ENCODE measurements at places on chromosomes 6 and 20.

- DNase-seq = no peak
Observed at GRCh38 chr6:31720196-31720770, 1.3 kb downstream of the LY6G6C start.

GRCh38 chr6:78947529-78947928 is 80.2 kb downstream of the IRAK1BP1 start:
- DNase-seq = no peak

GRCh38 chr20:49446808-49447207 is 35.7 kb downstream of the KCNB1 start:
- no peak for DNase-seq

DNA sequence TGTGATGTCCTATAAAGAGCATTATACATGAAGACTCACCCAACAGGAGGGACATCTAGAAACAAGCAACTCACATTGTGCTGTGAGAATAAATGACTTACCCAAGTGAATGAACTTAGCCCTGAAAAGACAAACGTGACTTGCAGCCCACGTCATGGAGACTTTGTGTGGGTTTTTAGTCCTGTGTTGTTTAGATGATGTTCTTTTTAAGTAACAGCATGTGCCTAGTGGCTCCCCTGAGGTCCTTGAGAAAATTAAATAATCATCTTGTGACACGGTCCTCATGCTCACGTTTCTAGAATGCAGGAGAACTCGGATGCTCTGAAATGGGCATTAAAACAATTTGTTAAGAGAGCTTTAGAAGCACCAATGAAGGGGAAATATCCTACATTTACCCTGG is 165.1 kb downstream of the SASH1 start:
- no peak for DNase-seq

DNA sequence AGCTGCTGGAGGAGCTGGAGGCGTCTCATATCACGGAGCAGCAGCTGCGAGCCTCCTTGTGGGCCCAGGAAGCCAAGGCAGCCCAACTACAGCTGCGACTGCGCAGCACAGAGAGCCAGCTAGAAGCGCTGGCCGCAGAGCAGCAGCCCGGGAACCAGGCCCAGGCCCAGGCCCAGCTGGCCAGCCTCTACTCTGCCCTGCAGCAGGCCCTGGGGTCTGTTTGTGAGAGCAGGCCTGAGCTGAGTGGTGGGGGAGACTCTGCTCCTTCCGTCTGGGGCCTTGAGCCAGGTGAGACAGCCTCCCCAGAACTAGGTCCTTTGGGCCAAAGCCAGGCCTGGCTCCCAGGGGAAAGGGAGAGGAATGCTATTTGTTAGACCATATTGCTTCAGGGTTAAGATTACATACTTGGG is 31.7 kb downstream of the C20orf173 start:
- no peak for DNase-seq

GRCh38 chr20:63417097-63417737 is 55.2 kb downstream of the KCNQ2 start:
- no peak for DNase-seq

DNA sequence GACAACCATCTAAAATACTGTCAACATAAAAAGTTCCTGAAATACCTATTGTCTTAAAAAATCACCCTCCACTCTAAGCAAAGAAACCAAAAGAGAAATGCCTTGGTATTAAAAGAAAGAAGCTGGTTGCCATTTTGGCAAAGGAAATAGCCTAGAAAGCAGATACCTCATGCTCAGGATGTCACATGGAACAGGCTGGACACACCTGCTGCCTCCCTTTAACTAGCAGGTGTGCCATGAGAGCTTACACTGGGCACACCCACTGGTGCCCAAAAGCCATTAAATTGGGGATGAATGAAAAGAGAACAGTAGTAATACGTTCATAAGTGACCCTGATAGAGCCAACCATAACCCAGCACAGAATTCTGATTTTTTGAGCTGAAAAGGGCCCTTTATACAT is 1.5 kb downstream of the SLC23A2 start:
- DNase-seq = no peak

- DNase-seq = no peak
Observed at GRCh38 chr6:88459189-88459588, 293.0 kb upstream of the CNR1 start.

DNA sequence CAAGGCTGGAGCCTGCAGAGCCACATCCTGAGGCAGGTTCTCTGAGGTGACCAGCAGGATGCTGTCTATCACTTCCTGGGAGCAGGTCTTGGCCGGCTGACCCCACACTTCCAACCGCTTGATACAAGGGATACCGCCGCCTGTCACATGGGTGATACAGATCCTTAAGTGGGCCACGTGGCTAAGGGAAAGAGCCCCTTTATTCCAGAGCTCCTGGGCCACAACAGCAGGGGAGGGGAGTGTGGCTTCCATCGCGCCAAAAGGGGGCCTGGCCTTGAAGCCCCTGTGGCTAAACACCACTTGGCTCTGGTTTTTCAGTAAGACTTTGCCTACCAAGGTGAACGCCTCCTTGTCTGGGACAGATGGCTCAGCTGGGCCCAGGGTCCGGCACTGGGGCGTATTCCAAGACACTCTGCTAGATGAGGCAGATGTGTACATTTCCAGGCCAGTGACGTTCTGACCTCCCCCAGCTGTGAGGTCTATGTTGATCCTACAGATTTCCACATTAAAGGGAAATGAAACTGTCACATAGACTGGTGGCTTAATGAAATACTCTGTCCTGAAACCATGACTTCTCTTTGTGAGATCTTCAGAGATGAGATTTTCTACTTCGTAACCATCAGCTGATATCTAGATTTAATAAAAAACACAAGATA is 37.6 kb upstream of the AVP start:
- no peak for DNase-seq

- DNase-seq = no peak
Observed at GRCh38 chr20:64196847-64197306, 32.6 kb downstream of the MYT1 start.

DNA sequence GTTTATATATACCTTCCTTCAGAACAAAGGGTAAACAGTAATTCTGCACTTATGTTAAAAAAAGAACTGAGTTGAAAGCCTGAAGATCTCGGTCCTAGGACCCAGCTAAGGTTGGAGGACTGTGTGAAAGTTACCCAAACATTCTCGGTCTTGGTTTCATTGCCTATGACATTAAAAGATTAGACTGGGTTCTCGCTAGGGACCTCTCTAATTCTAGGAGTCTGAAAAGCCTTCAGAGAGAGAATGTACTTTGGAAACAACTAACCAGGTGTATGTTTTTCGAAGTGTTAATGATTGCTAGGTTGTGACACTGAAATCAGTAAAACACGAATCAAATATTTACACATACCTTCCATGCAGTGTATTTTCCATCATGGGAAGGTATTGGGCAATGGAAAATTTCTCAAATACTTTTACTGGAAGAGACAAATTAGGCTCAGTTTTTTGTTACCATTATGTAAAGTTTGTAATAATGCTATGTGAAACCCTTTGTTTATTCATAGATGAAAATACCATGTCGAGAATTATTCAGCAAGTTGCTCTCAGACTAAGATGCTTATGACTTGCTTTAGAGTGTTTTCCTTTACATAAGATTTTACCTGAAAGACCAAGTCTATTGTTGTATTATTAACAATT is 113.7 kb upstream of the LOC128125822 start:
- DNase-seq = no peak

GRCh38 chr6:13425270-13425873 is 62.0 kb downstream of the GFOD1 start:
- no peak for DNase-seq

DNA sequence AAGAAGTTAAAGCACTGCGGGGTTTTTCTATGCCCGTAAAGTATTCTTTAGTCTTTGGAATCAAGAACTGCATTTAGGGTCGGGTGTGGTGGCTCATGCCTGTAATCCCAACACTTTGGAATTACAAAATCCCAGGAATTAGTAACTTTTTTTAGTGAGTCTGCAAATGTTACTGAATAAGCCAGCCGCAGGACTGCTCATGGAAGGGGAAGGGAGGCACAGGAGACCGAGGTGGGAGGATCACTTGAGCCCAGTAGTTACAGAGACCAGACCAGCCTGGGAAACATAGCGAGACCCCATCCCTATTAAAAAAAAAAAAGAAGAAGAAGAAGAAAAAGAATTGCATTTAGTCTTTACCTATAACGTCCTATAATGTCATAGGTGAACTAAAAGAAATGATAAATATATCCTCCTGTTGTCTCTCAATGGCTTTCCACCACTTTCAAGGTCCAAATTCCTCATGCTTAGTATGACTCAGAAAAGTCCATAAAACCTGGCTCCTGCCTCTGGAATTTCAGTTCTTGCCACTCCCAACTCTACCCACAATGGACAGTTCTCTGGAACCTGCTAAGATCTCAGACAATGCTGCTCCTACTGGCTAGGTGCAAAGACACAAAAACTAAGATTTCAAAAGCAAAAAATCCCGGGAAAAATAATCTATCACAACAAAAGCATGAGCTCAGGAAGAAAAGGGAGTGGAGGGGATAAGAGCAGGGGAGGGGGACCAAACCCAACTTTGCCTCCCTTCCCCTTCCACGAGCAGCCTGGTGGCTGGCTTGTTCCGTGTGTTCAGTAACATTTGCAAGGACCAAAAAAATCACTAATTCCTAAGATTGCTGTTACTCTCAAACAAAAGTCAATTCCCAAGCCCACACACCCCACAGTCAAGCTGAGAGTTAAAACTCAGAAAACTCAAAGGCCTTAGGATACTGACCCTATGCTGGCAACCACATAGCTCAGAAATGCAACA is 39.0 kb downstream of the B4GALT5 start:
- DNase-seq = no peak

GRCh38 chr6:118656847-118657451 is 5.6 kb upstream of the CEP85L start:
- DNase-seq = peak; percentile 51

- no peak for DNase-seq
Observed at GRCh38 chr20:50003253-50003656, 20.5 kb downstream of the SNAI1 start.

DNA sequence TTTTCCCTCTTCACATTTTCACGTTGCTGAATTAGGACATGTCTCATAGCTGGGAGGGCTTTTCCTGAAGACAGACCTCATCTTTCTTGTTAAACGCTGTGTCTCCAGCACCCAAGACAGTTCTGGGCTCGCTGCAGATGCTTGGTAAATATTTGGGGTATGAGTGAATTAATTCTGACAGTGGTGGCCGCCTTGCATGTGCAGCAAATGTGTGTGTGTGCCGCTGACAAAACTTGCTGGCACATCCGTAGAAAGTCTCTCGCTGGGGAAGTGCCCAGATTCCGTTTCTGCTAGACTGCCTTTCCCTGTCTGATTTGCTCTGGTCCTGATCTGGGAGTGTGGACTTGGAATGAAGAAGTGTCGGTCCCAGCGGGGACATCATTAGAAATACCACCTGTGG is 48.2 kb upstream of the ZNFX1 start:
- DNase-seq = no peak

GRCh38 chr20:49415005-49415667 is 67.3 kb downstream of the KCNB1 start:
- DNase-seq = no peak

GRCh38 chr20:4904127-4904860 is 97.0 kb downstream of the SLC23A2 start:
- DNase-seq = no peak

DNA sequence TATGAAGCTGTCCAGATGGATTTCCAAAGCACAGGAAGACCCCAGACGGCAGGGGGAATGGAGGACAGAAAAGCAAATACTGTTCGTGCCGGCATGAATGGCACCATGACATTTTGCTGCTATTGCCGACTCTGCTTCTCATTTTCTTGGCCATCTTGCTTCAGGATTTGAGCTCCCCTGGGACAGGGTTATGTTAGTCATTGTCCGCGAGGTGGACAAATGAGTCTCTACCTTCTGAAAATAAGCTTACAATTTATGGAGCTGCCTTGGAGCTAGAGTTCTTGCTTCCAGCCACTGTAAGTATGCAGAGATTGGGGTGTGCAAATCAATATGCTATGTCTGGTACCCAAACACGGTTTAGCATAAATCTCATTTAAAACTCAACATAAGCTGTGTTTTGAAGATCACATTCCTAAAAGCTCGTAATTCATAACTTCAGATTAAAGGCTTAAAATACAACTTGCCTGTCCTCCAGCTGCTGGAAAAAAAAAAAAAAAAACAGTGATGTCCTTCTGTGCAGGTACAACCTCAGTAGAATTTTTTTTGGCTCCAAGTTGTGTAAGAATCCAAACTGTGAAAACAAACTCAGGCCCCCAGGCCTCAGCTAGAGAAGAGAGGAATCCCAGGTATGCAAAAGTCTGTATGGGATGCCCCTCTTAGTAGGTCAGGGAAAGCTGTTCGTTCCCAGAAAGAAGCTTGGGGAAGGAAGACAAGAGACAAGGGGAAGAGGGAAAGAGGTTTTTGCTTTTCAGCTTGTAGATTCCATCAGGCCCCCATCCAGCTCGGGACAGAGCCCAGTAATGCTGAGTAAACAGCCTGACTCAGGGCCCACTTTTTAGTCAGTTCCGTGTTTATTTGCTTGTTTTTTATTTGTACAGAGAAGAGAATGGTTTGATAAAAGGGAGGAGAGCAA is 184.2 kb upstream of the FOXA2 start:
- no peak for DNase-seq

DNA sequence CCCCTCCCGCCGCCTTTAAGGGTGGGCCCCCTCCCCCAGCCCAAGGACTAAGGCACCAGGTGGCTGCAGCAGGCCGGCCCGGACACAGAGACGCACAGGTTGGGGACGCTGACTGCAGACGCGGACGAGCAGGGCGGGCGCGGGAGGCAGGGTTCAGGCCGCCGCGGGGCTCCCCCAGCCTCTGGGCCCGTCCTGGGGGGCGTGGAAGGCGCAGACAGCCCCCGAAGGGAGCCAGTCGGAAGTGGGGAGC is 9.3 kb downstream of the DUSP15 start:
- DNase-seq = no peak

DNA sequence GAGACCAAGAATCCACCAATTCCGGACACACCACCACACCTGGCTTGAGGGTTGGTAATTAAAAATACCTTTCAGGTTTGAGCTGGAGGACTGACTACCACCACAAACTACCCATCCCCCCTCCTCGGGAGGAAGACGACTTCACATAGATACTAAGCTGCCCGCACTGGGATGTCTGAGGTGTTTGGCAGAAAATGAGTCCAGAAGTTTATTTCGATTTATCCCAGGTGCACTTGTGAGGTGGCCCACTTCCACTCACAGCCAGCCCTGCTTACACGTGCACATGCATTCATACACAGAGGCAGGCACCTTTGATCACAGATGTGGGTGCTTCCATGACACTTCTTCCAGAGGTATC is 187.1 kb downstream of the ID4 start:
- peak; percentile 17 for DNase-seq

DNA sequence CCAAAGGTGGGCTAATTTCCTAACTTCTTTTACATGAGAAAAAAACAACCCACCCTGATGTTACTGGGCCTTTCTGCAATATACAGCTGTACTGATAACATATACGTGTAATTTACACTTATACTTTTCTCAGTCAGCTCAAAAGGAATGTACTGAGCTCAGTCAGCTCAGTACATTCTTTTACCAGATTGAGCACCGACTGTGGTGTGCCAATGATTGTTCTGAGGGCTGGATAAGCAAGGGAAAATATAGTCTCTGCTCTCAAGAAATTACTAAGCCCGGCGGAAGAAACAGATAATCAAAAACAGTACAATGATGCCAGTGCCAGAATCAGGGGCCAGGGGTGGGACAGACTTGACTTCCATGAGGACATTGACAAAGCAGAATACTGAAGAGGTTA is 10.0 kb upstream of the BLOC1S5 start:
- no peak for DNase-seq

- DNase-seq = no peak
Observed at GRCh38 chr6:122472022-122472340, 374 bp upstream of the SERINC1 start.

GRCh38 chr6:143441680-143442545 is 8.6 kb downstream of the ADAT2 start:
- no peak for DNase-seq

- DNase-seq = no peak
Observed at GRCh38 chr20:14744723-14745122, 407.3 kb upstream of the FLRT3 start.
